NCI-H187 treated with DMSO at 0.1 percent for 48 hours (cell line): ENCODE measurements at places on chromosomes 2 and 18.

DNA sequence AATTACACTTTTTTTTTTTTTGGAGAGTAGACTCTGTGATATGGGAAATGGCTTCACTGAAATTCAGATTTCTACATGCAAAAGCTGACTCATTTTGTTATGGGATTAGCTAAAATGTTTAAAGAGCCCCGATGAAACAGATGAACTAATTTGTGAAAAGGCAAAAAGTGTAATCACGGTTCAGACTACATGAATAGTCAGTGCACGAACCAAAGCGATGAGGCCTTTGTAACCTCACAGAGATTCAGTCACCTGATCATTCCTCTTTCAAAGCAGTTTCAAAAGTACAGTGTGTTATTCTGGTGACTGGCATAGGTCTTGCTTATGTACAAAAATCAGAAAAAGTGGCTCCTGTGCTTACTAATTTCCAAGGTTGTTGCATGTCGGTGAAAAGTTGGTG lies 44.6 kb downstream of the TGIF1 start:
- no peak for DNase-seq

DNA sequence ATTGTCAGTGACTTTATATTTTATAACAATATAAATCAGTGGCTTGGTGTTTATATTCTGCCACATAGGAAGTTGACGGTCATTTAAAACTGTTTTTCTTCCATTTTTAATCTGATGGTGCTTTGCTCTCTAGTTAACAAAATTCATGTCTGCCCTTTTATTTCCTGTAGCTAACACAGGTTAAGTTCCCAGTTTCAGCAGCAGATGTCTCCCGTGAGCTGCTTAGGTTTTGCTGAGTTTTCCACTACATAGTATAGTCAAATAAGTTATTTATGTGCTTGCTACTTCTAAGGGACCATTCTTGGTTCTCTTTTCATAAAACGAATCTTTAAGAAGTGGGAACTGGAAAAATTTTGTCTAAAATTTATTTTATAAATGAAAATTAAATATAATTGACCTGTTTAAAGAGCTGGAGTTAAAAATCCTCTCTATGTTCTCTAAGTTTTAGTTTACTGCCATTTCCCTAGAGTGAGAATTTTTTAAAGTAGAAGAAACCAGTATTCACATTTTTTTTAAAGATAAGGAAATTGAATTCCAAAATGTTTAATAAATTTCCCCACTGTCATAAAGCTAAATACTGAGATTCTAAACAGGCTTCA lies 20.6 kb downstream of the HTR2B start:
- DNase-seq: no peak

GRCh38 chr2:182559623-182560022 lies 132.8 kb upstream of the PDE1A start:
- DNase-seq: no peak

DNA sequence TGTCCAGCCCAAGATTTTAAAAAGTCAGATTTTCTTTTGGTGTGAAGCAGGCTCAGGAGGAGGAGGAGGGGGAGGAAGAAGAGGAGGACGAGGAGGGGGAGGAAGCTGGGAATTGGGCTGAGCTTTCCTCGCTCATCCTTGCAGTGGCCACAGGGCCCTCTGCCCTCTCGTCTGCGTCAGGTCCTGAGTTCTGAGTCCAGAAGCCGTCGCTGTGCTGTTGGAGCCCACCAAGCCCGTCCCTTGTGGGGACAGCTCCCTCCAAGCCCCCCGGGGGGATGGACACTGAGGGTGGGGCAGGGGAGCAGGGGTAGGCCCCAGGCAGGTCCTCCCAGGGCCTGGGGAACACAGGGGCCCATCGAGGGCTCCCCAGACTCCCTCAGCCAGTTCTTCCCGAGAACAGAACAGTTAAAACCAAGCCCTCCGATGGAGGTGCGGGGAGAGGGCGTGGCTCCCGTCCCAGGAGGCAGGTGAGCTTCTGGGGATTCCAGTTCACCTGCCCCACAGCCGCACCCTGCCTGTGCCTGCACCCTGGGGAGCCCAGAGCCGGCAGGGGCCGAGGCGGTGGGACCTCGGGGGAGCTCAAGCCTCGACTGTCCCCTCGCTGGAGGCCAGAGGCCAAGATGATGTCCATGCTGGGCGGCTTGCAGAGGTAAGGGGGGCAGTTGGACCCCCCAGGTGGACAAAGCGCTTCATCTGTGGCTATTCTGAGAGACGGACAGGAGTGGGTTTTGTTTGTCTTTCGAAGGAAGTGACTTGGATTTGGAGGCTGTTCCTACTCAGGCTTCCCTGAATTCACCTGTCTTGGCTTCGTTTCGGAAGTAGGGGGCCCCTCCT lies at the start of gene GAL3ST2:
GAL3ST2 (plus strand) TSS at position 487 of the 834 bp plus-strand sequence; CDS start at position 621, 134 bp downstream.
- DNase-seq: no peak

GRCh38 chr2:137228566-137228965 lies 463.2 kb downstream of the THSD7B start:
- no peak for DNase-seq

- DNase-seq: no peak
Observed at GRCh38 chr2:138720035-138720838, 60.0 kb downstream of the NXPH2 start.

- no peak for DNase-seq
Observed at GRCh38 chr18:76353046-76353445, 142.0 kb downstream of the ZNF516 start.
